ENCODE measurements at places on chromosomes 16 and 17.

- no peak for DNase-seq
These were observed 20.9 kb downstream of the GAN start for GRCh38 chr16:81335669-81336068.

- DNase-seq = no peak
These were observed 84.9 kb upstream of the ASIC2 start for GRCh38 chr17:33377837-33378595.

GRCh38 chr16:31064882-31065461, 9.1 kb downstream of the ZNF668 start:
- DNase-seq = peak; percentile 96

- DNase-seq = no peak
These were observed 115.3 kb downstream of the C16orf78 start for GRCh38 chr16:49488740-49489525.

GRCh38 chr16:7675628-7676027, 343.0 kb downstream of the RBFOX1 start:
- DNase-seq = no peak

- DNase-seq = no peak
These were observed 1.4 kb upstream of the JPT2 start for GRCh38 chr16:1676661-1677060.

- no peak for DNase-seq
These were observed 30.3 kb downstream of the CDK5R1 start for GRCh38 chr17:32516940-32517701.
